ENCODE measurements at places on chromosomes 5 and 9.

DNA sequence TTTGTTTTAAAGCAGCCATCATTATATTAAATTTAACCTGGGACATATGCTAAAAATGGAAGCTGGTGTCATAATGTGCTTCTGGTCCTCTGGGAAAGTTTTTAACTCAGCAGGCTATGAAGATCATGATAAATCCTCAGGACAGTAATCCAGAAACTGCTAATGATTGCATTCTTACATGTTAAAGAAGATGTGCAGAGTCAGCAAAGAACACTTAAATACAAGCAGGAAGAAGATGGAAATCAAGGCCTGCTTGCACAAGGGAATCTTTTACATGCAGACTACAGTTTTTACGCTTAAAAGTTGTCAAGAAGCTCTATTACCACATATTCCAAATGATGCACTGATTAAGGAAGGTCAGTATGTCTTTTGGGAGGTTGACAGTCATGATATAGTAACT lies 246.0 kb upstream of the PTPRD start:
- no peak for DNase-seq

- DNase-seq, result peak; percentile 14
These were observed 370.8 kb downstream of the GADD45G start for GRCh38 chr9:89975630-89976029.

- no peak for DNase-seq
These were observed 1.0 kb upstream of the CLIC3 start for GRCh38 chr9:136997371-136997770.

DNA sequence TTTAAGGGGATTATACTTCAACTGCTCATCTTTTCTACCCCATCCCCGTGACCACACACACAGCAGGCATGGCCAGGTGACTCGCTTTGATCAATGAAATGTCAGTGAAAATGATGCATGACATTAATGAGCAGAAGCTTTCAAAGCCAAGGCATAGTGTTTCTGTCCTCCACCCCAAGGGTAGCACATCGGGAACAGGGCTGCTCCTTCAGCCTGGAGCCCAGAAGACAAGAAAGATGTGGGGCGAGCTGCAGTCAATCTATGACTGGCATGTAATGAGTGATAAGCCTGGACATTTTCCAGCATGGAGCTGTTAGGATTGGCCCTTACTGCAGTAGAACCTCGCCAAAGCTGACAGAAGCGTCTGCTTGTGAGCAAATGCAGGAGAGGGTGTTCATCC lies 122.6 kb upstream of the IRX2 start:
- DNase-seq, result no peak

- no peak for DNase-seq
These were observed 100.7 kb downstream of the KLF4 start for GRCh38 chr9:107388890-107389289.

DNA sequence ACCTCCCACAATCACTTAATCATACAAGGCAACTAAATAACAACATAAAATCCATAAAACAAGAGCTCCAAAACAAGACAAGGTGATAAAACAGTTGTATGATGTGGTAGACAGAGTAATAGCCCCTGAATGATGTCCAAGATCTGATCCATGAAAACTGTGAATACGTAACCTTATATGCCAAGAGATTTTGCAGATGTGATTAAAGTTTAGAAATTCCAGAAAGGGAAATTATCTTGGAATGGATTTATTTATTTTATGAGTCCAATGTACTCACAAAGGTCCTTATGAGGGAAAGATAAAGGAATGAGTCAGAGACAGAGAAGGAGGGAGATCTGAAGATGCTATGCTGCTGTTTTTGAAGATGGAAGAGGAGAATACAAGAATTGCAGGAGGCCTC lies 1775.7 kb upstream of the C9orf72 start:
- no peak for DNase-seq

GRCh38 chr5:139312075-139312474 lies 18.5 kb downstream of the MATR3 start:
- no peak for DNase-seq

DNA sequence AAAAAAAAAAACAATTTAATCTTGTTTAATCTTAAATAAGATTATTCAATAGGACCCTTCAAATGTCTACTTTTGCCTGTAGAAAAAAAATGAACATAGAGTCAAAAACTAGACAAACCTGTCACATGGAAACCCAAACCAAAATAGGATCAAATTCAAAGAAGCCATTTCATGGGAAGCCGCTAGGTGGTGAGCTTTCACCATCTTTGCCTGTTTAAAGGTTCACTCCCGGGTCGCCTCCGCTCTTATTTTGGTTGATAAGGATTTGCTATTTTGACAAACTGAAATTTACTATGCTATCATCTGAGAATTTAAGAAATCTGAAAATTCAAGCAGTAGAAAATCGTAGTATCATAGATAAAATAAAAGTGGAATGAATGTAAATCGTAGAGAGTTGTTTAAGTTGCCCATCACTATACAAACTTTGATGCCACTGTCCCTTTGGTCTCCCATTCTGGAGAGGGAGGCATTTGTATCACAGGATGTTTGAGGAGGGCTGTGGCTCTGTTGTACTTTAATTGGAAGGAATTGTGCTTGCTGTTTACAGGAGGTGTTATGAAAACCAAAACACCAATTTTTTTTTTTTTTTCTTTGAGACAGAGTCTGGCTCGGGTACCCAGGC lies 43.5 kb upstream of the DNAH5 start:
- peak; percentile 28 for DNase-seq

GRCh38 chr5:34656700-34657273 lies 659 bp downstream of the RAI14 start:
- no peak for DNase-seq

- peak; percentile 26 for DNase-seq
These were observed 3.6 kb downstream of the PSMB7 start for GRCh38 chr9:124411514-124412227.

GRCh38 chr5:127331890-127332649 lies 41.5 kb downstream of the MEGF10 start:
- DNase-seq, result no peak

DNA sequence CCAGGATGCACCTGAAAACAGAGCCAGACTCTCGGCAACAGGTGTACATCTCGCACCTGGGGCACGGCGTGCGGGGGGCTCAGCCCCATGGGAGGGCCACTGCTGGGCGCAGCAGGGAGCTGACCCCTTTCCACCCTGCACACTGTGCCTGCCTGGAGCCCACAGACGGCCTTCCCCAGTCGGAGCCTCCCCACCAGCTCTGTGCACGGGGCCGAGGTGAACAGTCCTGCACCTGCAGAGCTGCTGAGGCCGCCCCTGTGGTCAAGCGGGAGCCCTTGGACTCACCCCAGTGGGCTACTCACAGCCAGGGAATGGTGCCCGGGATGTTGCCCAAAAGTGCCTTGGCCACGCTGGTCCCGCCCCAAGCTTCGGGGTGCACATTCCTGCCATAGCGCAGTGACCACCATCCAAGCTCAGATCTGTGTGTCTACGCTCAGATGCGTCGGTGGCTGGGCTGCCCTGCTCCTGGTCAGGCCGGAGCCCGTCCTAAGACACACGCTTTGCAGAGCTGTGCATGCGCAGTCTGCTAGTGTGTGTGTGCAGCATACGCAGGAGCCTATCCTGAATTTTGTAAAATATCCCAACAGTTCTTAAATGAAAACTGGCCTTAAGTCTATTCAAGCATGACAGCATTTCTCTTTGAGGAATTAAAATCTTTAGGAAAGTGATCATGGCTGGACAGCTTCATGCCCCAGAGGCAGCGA lies 8.4 kb upstream of the EXOC3 start:
- DNase-seq, result no peak

DNA sequence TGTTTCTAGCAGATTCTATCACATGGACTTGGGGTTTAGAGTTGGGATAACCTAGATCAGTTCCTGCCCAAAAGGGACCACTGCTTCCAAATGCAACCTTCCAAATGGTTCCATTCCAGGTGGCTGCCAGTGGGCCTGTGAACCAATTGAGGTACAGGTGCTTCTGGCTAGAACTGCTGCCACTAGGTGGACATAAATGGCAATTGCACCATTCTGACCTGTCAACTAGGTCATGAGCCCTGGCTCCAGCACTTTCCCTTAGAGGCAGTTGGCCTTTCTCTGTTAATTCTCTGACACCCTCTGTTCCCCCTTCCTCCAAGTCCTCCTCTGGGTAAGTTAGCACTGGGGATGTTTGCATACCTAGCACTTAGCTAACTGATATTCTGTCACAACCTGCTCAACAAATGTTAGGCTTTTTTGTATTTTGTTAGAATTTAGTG lies 16.6 kb upstream of the HEMGN start:
- no peak for DNase-seq

- DNase-seq, result peak; percentile 4
These were observed 23.5 kb downstream of the INSYN2B start for GRCh38 chr5:169956756-169957155.

- DNase-seq, result no peak
These were observed 7.4 kb downstream of the EBF1 start for GRCh38 chr5:159092332-159092687.

DNA sequence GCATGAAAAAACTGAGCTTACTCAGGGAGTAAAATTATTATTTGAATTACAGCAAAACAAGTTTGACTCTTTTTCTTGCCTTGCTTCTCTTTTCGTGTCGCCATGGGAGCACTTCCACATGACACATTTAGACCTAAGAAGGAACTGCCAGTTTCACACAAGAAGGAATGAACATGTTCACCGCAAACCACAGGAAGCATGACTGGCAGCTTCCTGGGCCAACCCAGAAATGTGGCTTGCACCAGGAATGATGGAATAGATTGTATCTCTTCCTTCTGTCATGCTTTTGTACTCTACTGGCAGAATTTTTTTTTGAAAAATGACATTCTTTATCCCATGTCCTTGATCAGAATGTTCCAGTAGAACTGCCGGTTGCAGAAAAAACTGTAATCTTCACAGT lies 32.9 kb upstream of the MAN2A1 start:
- peak; percentile 98 for DNase-seq

GRCh38 chr9:93320591-93321219 lies 130.8 kb upstream of the FAM120A start:
- DNase-seq, result no peak

DNA sequence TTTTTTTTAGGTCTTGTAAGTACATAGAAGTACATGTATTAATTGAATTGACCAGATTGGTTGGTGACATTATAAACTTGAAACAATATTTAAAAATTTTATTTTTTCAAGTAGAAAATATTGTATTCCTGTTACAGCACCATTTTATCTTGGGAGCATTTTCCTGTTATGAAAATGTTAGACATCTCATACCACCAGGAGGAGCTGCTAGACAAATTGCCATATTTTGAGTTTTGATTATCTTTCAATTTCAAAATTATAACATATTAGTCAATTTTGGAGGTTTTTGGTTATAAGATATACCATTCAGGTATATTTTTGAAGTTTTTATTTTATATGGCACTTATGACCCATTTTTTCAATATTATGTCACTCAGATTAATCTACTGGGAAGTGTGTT lies 84.4 kb downstream of the CNTLN start:
- DNase-seq, result no peak

- DNase-seq, result no peak
These were observed 323.7 kb downstream of the ARRDC3 start for GRCh38 chr5:91059409-91059808.

DNA sequence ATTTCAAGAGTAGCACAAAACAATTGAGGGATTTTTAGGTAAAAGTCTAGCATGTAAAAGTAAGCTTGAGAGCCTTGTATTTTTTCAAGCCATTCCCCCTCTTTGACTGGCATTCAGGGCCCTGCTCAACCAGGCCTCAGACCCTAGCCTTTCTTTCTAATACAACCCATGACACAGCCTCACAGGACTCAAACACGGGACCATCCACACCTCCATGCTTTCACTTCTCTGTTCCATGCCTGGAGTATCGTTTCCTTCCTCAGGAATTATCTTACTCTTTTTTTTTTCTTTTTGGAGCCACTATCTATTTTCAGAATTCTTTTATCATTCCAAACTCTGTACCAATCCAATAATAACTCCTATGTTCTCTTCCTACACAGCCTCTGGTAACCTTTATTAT lies 560.2 kb upstream of the CLINT1 start:
- no peak for DNase-seq

DNA sequence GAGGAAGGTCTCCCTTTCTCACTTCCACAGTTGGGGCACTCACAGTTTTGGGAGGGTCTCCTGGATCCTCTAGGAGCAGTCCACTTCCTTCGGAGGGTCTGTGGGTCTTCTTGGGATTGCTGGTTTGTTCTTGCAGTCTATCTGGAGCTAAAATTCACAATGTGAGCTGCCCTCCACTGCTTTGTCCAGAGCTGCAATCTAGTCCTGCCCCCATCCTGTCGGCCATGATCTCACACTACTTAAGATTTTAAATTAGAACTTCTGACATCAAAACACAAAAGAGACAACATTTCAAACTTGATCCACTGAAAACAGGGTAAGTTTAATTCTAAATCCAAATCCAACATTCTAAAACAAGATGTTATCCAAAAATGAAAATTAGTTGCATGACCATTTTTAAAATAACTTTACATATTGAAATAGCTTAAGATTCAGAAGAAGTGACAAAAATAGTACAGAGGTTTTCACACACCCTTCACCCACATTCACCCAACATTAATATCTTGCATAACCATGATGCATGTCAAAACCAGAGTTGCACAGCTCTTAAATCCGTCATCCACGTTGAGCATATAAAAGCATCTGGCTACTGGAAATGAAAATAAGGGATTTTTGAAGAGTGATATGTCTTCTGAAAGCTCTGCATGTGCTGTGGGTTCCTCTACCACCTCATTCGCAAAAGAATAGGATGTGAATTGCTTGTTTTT lies 113.7 kb upstream of the EPB41L4A start:
- DNase-seq, result peak; percentile 27

DNA sequence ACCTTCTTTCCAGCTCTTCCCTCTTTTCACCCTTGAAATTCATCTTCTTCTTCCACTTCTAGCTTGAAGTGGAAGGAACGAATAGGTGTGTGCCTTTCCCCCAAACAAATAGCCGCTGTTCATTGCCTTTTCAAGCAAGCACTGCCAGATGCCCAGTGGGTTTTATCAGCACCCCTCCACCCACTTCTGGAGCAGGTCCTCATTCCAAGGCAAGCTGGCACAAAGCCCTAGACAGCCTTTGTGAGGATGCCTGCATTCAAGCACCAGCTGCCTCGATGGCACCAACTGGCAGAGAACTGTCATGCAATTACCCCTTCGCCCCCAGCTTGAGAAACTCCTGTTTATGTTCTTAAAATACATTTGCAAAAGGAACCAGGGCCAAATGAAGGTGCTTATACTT lies 36.5 kb downstream of the SERINC5 start:
- no peak for DNase-seq

- DNase-seq, result peak; percentile 90
These were observed 125.6 kb upstream of the LPAR1 start for GRCh38 chr9:111163716-111164389.

DNA sequence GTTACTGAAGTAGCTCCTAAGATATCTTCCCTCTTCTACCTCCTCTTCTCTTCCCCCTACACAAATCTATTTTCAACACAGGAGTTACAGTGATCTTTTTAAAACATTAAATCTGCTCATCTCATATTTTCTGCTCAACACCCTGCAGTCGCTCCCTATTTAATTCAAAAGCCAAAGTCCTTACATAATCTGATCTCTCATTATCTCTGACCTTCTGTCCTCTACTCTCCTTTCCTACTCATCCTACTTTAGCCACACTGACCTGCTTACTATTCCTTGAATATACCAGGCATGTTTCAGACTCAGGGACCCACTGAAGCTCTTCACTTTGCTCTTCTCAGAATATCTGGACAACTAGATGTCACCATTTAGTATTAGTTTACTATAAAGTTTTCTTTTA lies 87.9 kb downstream of the YTHDC2 start:
- no peak for DNase-seq
